ENCODE measurements at places on chromosomes 2 and 18.

- no peak for DNase-seq
These were observed 129.7 kb downstream of the MAP4K4 start for GRCh38 chr2:101827246-101827645.

- no peak for DNase-seq
These were observed 859 bp downstream of the GREB1L start for GRCh38 chr18:21242780-21243401.

DNA sequence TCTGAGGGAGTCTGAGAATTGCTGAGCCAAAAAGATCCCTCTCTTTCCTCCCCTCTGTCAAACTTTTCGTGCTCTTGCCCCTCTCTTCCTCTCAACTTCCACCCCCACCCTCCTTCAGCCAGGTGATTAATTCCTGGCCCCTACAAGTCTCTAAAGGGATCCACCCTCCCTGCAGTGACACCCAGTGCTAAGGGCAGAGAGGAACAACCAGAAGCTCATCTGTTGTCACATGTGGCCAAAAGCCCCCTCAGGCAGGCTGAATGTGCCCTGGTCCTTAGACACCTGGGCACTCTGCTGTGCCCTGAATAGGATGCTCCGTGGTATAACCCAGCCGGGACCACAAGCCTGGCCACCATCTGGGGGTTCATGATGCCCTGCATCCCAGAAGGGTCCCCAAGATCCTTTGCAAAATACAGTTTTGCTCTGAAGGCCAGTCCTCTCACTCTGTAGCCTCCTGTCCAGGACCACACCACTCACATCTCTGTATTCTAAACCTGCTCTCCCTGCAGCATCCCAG lies 234.4 kb downstream of the BCL11A start:
- DNase-seq: no peak

DNA sequence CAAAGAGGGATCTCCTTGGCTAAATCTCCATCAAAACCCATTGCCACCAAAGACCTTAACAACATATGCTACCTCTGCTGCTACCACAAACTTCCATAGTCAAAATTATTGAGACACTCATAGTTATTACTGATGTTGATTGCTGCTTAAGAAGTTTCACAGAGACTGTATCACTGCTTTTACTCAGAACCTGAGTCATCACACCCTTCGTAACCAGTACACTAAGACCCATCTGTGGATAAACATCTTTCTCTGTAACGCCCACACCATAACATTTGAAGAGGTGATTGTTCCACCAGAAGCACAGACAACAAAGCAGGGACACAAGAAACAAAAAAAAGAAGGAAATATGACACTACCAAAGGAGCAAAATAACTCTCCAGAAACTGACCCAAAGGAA lies 1563.1 kb downstream of the LRP1B start:
- no peak for DNase-seq

GRCh38 chr2:12419803-12420202 lies 296.9 kb upstream of the TRIB2 start:
- DNase-seq: no peak

DNA sequence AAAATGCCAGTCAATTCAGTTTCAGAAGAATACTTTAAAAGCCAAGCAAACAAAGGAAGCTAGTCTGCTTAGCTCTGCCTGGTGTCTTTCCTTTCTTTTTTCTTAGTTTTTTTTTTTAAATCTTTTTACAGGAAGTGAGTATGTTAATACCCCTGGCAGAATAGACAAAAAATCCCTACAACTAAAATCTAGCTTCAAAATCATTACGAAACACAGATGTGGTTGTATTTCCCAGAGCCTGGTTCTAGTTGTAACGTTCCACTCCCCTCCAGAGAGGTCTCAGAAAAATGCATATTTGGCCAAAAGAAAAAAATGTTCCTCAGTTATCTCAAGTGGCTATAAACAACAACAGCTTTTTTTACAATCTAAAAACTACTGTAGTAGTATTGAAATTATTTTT lies 202.1 kb upstream of the RND3 start:
- no peak for DNase-seq

GRCh38 chr2:46435796-46436360 lies 43.5 kb upstream of the TMEM247 start:
- DNase-seq: no peak

DNA sequence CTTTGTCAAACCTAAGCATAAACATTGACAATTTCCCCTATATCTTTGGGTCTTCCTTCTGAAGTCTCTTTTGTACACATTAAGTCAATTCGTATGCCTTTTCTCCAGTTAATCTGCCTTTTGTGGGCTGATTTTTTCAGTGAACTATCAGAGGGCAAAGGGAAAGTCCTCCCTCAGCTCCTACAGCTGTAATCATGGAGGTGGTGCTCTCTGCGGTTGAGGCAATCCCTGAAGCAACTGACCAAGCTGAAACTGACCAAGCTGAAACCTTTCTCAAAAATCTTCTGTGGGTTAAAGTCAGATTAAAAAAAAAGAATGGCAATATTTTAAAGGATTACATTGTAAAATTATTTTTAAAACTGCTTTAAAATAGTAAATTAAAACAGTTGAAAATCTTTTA lies 105.8 kb upstream of the DNAJC10 start:
- DNase-seq: no peak

DNA sequence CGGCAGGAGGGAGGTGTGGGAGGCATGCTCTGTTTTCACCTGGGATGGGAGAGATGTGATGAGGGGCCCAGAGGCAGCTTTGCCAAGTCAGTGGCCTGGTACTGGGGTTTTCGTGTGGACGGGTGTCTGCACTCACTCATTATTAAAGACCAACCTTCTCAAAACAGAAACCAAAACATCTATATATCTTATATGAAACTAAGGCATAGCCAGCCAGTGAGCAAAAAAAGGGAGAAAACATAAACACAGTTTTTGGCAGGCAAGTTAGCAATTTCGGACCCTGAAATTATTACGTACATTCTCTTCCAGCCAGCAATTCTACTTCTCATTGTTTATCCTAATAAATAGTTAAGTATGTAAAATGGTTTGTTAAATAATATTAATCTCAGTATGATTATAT lies 181.1 kb upstream of the SMAD2 start:
- no peak for DNase-seq

- no peak for DNase-seq
These were observed 15.4 kb downstream of the TNS1 start for GRCh38 chr2:217987391-217987790.

DNA sequence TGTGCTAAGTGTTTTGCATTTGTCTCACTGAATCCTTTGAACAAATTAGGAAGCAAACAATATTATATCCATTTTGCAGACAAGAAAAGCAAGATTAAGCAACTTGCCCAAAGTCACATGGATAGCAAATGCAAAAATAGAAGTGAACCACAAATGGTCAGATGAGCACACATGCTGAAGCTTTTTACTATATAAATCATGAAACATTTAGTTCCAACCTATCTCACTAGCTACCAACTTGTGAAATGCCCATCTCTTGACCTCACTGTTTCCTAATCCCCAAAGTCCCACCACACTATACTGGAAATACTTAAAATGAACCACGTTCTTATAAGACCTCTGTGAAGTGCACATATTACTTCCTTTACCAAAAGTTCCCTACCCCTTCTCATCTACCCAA lies 380.5 kb downstream of the ERBB4 start:
- DNase-seq: no peak

DNA sequence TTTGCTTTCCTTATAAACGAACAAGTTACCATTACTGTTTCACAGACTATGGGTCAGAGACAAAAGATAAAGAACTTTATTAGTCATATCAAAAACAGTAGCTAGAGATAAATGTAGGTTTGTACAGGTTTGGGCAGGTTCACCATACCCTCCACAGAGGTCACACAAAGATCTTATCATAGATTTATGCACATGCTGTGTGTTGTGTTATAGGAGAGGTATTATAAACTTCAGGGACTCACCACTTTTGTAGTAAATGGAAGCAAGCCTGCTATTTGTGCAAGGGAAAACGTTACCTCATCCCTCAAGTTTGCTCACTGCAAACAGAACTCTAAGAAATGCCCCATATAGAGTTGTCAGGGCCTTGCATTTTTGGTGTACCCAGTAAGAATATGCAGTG lies 584.5 kb upstream of the LRRTM1 start:
- no peak for DNase-seq

DNA sequence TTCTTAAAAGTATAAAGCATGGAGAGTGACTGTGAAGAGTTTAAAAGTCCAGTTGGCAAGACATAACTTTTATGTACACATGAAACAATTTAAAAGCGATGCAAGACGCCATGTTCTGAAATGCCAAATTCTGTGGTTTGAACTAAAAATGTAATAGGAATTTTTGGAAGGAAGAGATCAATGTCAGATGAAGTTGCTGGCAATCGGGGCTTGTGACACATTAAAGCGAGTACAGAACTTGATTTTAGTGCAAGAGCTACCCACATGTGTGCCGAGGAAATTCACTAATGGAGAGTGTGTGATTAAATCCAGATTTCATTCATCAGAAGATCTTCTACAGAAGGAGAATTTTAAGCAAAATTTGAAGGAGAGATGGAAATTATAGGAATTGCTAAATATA lies 220.2 kb upstream of the CCDC68 start:
- no peak for DNase-seq

DNA sequence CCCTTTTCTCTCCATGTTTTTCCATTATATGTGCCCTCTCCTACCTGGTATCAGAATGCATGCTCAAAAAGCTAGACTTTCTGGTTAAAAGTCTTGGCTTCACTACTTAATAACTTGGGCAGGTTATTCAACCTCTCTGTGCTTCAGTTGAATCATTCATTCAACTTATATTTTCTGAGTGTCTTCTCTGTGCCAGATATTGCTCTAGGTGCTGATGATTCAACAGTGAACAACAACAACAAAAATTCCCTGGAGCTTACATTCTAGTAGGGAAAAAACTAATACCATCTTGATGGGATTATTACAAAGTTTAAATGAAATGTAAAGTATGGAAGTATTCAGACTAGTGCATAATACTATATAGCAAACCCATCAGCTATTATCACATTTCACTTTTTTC lies 55.2 kb downstream of the SOS1 start:
- no peak for DNase-seq

DNA sequence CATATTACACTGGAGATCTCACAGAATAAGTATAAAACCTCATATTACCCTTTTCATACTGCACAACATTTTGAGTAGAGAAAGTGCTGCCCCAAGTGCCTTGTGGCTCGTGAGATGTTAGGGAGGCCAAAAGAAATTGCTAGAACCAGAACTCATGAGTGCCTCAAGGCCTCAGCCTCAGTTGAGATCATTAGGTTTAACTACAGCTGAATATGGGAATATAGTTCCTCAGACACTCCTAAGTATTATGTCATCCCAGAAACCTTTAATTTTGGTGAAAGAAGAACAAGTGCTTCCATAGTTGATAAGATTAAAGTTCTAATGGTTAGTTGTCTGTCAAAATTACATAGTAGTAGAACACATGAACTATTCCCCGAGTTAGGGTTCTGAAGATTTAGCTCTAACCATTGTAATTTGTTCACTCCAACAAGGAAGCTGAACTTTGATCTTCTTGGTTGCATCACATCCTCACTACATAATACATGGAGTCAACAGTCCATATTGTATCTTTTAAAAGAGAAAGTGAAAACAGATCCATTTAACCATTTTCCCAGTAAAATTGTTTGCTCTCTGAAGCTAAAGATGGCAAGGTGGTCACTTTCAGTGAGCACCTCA lies 9.6 kb upstream of the AQP4 start:
- no peak for DNase-seq

DNA sequence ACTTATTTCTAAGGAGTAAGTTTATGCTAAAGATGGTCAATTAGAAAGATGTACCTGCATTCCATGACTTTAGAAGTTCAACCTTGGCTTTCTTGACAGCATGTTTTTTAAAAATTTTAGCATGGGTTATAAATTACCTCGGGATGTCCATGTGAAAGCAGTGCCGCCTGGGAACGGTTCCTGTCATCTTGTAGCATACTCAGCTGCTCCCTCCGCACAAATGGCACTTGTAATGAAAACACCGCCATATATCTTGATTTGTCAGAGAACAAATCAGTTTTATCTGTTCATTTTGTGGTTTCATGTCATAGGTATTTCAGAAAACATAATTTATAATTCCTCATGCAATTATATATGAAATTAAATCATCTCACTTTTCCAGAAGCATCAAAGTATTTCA lies 38.3 kb downstream of the SATB2 start:
- no peak for DNase-seq

Data from stimulated activated CD4-positive, alpha-beta T cell treated with anti-CD3 and anti-CD28 coated beads, Interleukin-12 subunit alpha, Interleukin-12 subunit beta, amount 100 ng/mL, for 48 hours (primary cell).